ENCODE measurements at places on chromosomes 13 and 19.

- DNase-seq, result no peak
These were observed 19.2 kb upstream of the LATS2 start for GRCh38 chr13:21080593-21080891.

DNA sequence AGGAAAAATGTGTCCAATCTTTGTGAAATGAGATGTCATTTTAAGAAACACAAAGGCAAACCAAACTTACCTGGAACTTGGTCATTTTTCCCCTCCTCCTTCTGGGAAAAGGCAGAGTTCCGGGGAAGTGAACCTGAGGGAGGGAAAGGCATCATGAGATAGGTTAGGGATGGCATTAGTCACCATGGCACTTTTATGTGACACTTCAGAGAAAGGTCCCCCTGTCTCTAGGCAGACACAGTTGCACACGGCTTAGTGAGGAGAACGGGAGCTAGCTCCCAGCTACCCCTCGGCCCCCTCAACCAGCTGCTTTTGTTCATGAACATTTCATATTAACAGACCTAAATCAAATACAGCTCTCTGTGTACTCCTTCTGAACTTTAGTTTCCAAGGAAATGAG lies 1.5 kb downstream of the ZNF235 start:
- DNase-seq, result no peak

DNA sequence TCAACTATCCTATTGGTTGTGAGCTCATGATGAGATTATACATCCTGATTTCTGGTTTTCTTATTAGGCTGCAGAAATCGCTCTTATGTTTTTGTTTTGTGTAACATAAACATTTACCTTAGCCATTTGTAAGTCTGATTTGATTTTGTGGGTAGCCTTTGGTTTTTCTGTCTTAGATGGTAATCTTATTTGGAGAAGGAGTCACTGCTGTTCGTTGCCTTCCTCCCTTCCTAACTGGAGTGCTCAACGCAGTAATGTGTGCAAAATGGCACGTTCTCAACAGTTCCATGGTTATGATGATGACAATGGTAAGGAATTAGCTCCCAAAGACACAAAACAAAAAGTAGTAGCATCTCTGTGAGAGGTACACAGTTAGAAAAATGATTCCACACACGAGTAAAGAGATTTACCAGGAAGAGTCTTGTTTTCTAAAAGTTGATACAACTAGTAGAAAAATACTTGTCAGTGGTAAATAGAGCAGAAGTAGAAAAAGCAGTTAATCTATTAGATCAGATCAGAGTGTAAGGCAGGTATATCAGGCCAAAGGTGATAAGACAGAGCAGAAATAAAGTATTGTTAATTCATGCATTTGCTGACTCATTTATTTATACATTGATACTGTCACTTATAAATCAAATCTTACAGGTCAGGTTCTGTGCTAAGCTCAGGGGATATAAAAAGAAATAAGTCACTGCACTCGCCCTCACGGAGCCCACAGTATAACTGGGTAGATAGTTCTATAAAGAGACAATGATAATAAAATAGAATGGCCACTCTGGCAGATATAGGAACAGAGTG lies 270.0 kb downstream of the NALCN start:
- DNase-seq, result no peak

- DNase-seq, result no peak
These were observed 15.1 kb downstream of the IFT88 start for GRCh38 chr13:20582026-20582425.

GRCh38 chr19:38513762-38514167 lies 80.3 kb downstream of the RYR1 start:
- DNase-seq, result no peak

- peak; percentile 94 for DNase-seq
These were observed 9.5 kb downstream of the DYRK1B start for GRCh38 chr19:39824143-39825092.

DNA sequence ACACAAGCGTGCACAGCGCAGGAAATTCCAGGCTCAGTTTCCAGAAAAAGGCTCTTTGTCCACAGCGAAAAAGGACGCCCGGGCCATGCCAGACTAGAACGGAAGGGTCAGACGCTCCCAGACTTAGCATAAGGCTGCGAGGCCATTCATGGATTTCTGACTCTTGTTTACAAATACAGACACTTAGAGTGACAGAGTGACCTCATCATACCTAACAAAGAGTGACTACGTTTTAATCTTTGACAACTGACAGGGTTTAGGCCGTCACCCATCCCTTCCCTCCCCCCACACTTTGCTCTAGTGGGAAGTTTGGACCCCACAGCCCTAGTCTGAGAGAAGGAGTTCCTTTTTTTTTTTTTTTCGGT lies 418 bp upstream of the ZNF709 start:
- no peak for DNase-seq

- no peak for DNase-seq
These were observed 536.5 kb downstream of the KCTD12 start for GRCh38 chr13:76349700-76350099.

- no peak for DNase-seq
These were observed 21.0 kb upstream of the ZNF681 start for GRCh38 chr19:23779645-23780044.

DNA sequence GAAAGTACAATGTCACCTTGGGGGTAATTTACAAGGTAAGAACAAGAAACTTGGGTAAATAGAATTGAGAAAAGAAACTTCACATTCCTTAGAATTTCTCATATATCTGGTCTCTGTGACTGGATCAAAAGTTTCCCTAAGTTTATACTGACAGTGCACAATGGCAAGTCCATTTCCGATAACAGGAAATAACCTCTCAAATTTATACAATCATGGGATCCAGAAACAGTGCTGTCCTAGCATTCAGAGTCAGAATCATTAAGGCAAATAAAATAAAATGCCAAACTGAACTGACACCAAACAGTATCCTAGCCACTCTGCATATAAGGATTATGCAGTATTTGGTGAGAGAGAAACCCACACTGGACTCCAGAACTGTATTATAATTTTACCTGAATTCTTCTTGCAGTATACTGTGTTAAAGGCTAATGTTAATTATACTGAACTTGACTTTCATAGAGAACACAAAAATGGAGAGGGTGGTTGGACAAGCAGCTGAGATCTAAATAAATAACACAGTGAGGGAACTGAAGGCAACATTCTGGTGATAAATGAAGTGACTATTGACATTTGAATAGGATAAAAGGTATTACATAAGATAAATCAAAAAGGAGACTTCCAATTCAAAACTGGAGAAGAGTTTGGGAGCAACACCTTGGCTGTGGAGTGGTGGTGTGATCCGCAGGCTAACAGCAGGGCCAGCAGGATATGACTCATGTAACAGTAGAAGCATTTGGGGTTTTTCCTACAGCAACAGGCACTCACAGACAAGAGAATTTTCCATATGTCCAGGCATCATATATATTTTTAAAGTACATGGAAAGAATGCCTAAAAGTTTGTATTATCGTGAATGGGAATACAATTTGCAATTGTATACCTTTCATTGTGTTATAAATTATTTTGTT lies 932.5 kb upstream of the MIR17HG start:
- DNase-seq, result no peak

DNA sequence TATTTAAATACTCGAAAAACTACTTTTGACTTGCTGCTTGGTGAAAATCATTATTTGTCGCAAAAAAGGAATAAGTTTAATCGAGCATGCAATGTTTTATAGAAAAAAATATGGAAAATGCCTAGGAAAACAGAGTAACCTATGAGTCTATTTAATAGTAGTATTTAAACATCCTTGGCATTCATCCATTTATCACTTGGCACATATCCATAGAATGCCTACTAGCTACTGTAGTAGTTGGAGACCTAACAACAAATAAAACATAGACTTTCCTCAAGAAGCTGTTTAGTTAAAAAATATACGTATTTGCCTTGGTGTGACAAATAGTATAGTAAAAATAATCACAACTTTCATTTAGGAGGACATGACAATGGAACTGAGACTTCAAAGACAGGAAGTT lies 302.1 kb downstream of the DIAPH3 start:
- no peak for DNase-seq

- DNase-seq, result no peak
These were observed 1.3 kb downstream of the SELENOV start for GRCh38 chr19:39516270-39516669.

DNA sequence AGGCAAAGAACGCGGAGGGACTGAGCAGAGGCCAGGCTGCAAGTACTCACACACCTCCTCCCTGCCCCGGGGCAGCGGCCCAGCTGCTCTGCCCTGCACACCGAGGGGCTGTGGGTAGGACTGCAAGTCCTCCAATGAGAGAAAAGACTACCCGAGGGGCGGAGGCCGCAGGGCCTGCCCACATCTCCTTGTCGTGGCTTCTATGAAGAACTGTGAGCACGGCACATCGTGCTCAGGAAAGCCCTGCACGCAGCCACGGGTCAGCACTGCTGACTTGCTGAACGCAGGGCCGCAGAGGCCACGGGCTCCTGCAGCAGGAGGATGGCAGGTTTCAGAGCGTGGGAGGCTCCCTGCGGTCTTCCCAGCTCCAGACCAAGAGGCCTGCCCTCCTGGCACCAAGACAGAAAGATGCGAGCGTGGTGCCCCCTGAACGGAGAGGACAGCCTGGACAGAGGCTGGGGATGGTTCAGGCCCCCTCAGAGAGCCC lies 37.4 kb downstream of the CEBPG start:
- DNase-seq, result no peak

GRCh38 chr13:102572323-102572722 lies 24.5 kb upstream of the TPP2 start:
- DNase-seq, result no peak

- DNase-seq, result no peak
These were observed 74.5 kb downstream of the GGACT start for GRCh38 chr13:100513987-100514670.

DNA sequence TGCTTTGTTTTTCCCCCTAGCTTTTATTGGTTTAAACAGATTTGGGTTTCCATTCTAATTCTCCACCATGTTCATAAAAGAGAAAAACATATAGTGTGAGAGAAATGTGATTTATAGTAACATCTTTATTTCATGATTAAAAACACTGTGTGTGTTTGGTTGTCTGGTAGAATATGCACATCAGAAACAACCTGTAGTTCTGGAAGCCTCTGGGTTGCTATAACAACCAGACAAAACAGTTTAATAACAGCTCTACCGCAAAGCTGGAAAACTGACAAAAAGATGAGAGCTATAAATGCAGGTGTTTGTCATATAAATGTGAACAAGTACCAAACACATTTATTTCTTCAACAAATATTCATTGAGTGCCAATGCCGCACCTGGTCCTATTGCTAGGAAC lies 9.8 kb downstream of the KBTBD6 start:
- DNase-seq, result no peak

DNA sequence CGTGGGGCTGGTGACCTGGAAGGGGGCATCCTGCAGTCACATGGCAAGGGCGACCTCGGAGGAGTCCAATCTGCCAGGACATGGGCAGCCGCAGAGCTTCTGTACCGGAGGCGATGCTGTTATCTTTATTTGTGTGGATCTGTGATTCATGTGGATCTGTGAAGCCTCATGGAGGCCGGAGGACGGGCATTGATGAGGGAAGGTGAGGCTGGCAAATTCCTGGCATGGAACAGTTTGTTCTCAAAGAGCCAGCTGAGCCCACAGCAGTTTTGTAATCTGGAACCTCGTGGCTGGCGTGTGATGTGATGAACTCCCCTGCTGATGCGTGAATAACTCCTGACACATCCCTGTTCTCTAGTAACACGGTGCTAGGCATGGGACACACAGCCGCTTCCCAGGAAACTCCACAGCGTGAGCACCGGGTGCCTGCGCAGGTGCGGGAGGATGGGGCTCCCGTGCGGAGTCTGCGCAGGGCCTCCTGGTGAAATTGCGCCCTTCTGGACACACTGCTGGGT lies 40.4 kb downstream of the ATP11A start:
- DNase-seq, result no peak

GRCh38 chr13:93343097-93343496 lies 116.5 kb downstream of the GPC6 start:
- DNase-seq, result no peak

- DNase-seq, result peak; percentile 87
These were observed 1.3 kb downstream of the NECTIN2 start for GRCh38 chr19:44847144-44848035.

- DNase-seq, result no peak
These were observed 954 bp upstream of the RASIP1 start for GRCh38 chr19:48741129-48741999.

GRCh38 chr13:72716776-72717175 lies 10.7 kb downstream of the MZT1 start:
- no peak for DNase-seq

DNA sequence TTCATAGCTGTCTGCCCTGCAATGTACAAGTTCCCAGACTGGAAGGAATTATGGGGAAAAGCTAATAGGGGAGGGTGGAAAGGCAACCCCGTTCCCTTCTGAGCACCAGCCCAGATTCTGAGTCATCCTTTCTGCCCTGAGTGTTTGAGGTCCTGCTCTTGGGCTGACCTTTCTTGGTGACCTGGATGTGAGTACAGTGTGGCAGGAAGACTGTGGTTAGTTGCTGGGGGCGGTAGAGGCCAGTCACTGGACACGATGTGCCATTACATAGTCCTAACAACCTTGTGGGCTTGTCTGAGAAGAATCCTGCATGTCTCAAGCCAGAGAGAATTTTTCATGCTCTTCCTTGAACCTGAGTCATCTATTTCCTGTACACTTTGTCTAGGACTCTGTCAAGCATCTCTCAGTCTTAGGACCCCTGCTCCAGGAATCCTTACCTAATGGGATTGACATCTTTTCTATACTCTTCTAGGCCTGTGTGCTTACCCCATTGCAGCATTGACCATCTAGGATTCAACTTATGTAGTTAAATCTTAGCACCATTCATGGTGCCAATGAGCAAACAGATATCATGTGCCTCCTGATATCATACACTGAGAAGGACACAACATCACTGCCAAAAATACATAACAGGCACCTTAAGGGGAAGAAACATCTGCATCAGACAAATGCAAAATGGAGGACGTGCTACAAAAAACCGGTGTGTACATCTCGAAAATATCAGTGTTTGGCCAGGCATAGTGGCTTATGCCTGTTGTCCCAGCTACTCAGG lies 8.1 kb upstream of the ANGPTL4 start:
- DNase-seq, result no peak

- no peak for DNase-seq
These were observed 20.1 kb downstream of the COL4A2 start for GRCh38 chr13:110327051-110327721.

- DNase-seq, result no peak
These were observed 6.2 kb downstream of the ABCC4 start for GRCh38 chr13:95295026-95295425.
